ENCODE measurements at places on chromosomes 7 and 10.

- DNase-seq = no peak
Measured at GRCh38 chr7:48009257-48009656, 19.6 kb downstream of the SUN3 start.

GRCh38 chr7:34655384-34655783, 2.6 kb upstream of the NPSR1 start:
- DNase-seq = no peak

- DNase-seq = no peak
Measured at GRCh38 chr10:21169271-21169670, 272.2 kb upstream of the NEBL start.

DNA sequence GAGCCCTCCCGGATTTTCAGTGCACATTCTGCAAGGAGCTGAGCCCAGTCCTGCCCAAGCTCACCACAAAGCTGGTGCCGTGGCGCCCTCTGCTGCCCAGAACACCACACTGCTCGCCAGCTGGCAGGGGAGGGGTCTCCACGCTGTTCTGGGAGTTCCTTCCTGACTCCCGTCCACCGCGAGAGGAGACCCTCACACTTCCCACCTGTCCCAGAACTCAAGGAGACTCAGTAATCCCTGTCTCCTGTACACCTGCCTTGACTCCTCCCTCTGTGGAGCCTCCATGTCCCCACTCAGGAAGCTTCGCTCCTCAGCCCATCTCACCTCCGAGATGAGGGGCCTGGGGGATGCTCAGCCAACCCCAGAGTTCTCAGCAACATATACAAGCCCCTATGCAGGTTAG, 11.3 kb downstream of the C10orf105 start:
- DNase-seq = peak; percentile 72

DNA sequence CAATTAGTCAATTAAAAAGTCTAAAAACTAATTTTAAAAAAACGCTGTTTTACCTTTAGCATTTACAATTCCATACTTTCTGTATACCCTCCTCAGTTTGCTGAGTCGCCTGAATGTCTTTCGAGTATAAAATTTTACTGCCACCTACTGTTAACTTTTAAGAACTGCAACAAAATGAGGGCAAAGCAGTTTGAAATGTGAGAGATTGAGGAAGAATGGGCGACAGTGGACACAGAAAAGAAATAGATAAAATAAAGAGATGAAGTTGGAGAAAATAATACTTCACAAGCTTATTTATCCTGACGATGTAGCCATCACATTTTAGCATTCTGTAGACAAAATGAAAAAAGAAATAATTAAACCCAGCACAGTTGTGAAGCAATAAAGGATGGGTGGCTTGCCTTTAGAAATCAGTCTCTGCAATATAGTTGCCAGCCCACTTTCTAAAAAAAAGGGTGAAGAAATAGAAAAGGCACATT, 110.8 kb upstream of the PTN start:
- peak; percentile 36 for DNase-seq
